ENCODE measurements at places on chromosomes 2 and 18. TPM values are rescaled to one million over a fixed set of nuclear protein-coding genes. Genes with fewer than 3 reads are reported as not detected.
A peak's percentile ranks its signal among the peaks of the same experiment; 100 is the strongest.

- DNase-seq = no peak
Observed at GRCh38 chr2:7966032-7966431, 715.8 kb upstream of the ID2 start.

DNA sequence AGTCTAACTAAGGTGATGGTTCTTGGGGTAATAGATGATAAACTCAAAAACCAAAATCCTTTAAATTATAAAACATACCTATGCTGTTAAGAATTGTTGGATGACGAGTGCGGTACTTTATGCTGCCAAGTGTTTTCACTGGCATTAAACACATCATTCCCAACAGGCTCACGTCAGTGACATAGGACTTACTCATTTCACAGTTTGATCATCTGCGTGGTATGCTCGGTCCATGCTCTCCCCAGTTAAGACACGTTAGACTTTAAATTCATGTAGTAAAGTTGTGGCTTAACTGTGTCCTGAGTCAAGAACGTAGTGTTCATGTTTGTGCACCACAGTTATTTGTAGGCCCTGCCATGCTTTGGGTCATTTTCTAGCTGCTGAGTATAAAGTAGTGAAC, 125.6 kb upstream of the MYT1L start:
- no peak for DNase-seq

Gene BMP10
- 0.48 TPM for total RNA-seq

Gene CABYR
- total RNA-seq = 5.8 TPM

Gene ADGRF3
- 0.48 TPM for total RNA-seq

Gene HOXD9
- total RNA-seq = 1.9 TPM

Gene TEKT4
- total RNA-seq = 1.9 TPM

- no peak for DNase-seq
Observed at GRCh38 chr2:233706720-233707119, 6.0 kb upstream of the UGT1A5 start.

Gene SLC19A3
- total RNA-seq = 6.7 TPM

Gene SOWAHC
- 34.4 TPM for total RNA-seq

Gene ZBTB7C
- total RNA-seq = 1.7 TPM

GRCh38 chr18:32714571-32715148, 58.2 kb downstream of the KLHL14 start:
- peak; percentile 83 for DNase-seq

Gene NFATC1
- 50.8 TPM for total RNA-seq

GRCh38 chr18:45478889-45479288, 136.4 kb upstream of the SLC14A2 start:
- no peak for DNase-seq

DNA sequence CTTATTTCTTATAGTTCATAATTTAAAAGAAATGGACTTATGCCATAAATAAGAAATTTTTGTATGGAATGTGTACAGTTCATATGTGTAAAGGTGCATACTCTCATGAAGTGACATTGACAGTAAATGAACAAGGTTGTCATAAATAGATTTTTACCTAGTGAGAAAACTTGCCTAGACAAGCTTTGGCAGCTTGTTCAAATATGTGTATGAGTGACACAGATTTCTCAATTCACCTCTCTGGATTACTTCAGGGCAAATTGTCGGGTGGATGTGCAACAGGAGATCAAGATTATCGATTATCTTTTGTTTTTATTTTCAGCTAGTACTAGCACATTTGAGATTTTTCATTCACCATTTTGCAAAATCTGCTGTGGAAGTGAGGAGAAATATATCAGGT, 758.1 kb upstream of the ACVR2A start:
- DNase-seq = peak; percentile 38

Gene ANKRD30BL
- total RNA-seq = 1.7 TPM

DNA sequence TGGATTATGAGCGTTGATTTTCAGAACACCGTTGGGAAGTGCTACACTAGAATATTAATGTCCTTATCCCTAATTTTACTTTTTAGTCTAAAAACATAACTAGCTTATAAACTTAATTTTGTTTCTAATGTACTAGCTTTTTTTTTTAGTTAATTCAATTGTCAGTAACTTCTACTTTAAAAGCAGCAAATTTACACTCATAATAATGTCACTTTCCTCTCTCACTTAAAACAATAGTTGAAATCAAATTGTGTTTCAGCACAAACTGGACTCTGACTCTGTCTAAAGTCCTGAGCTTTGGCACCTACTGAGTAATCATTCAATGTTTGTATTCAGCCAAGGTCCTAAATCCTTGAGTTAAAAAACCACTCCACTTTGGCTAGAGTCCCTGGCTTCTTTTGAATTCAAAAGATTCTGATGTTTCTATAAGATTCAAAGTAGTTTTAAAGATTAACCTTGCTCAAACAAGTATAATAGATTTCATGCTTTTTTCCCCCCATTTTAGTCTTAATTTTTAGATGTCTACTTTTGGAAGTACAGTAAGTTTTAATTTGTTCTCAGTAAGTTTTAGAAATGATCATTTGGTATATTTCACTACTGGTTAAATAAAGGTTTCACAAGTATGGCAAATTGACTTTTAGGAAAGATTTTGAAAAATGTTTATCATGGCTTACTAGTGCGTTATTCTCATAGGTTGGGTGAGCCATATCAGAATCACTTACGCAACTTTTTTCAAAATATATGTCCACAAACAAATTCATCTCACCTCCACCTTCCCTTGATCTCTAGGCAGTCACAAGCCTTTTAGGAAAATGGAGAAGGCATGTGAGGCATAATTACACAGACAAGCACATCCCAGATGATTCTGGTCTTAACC, 23.4 kb downstream of the CCNYL1 start:
- DNase-seq = no peak

DNA sequence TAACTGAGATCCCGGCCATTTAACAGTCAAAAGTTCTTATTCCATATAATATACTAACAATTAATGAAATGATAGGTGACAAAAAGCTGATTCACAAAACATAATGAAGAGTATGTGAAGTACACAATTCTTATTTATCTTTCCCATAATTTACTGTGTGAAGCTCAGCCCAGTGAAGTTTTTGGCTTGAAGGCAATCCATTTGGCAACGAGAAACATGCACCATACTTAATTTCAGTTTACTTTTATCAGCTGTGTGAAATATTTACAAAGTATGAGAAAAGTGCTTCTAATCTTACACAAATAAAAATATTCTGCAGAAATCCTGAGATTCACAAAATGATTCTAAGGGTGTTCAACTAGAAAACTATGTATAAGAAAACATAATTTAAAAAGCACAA, 12.3 kb downstream of the FAM98A start:
- DNase-seq = no peak

- DNase-seq = no peak
Observed at GRCh38 chr18:37535968-37536367, 29.6 kb downstream of the CELF4 start.

GRCh38 chr2:86498468-86499260, 57.5 kb downstream of the KDM3A start:
- DNase-seq = no peak

- DNase-seq = no peak
Observed at GRCh38 chr2:197322724-197323720, 12.4 kb upstream of the ANKRD44 start.

Gene ZNF521
- total RNA-seq = 50.6 TPM

DNA sequence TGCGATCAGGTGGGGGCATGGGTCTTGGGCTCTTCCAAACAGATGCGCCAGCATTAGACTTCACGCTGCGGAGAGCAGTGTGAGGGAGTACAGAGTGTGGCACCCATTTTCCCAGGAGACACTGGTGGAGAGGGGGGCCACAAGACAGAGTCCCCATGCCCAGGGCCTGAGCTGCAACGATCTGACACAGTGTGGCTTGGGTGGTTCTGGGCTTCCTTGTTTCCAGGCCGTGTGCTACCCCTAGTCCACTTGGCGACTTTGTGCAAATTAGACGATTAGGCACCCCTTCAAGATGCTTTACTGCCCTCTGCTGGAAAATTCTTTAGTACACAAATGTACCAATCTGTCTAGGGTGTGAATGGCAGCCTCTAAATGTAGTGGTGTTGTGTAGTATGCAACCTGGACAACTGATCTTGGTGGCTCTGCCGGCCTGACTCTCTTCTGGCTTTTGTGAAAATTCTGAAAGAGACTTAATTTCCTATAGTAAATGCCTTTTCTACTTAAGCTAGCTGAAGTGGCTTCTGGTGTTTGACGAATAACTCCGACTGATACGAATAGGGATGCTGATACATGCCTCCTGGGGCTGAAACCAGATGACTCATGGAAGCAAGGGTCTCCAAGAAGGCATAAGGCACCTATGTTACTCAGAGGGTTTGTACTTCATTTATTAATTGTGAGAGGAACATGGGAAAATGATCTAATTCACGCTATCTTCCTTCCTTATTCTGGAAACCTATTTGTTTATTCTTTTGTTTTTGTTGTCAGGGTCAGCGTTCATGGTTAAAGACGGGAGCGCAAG, 92.3 kb upstream of the SMAD2 start:
- peak; percentile 52 for DNase-seq

DNA sequence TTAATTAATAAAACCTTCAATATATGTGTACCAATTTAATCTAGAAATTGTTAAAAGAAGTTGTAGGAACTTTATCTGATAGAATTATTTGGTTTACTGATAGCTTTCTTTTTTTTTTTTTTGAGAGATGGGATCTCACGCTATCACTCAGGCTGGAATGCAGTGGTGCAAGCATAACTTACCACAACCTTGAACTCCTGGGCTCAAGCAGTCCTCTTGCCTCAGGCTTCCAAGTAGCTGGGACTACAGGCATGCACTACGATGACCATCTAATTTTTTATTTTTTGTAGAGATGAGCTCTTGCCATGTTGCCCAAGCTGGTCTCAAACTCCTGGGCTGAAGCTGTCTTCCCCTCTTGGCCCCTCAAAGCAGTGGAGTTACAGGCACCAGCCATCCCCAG, 66.8 kb downstream of the CCDC138 start:
- DNase-seq = no peak

- DNase-seq = no peak
Observed at GRCh38 chr2:210557721-210558120, 1.3 kb downstream of the CPS1 start.

Gene CYP20A1
- 88.1 TPM for total RNA-seq

- no peak for DNase-seq
Observed at GRCh38 chr2:82740527-82740926, 1718.6 kb downstream of the SUCLG1 start.

DNA sequence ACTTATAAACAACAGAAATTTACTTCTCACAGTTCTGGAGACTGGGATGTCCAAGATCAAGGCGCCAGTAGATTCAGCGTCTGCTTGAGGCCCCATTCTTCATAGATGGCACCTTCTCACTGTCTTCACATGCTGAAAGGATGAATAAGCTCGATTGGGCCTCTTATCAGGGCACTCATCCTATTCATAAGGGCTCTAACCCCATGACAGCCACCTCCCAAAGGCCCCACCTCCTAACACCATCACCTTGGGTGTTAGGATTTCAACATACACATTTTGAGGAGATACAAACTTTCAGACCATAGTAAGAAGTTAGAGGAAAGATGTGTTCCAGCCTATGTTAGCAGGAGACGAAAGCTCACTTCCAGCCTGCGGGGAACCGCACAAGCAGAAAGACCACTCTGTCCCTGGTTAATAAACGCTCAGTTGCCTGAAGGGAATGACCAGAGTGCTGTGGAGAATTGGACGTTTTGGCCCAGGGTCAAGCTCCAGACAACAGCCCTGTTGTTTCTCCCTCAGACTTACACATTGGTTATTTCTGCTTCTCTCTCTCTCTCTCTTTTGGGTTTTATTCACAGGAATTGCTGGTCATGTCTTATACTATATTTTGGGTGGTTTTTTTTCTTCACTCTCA, 90.3 kb downstream of the MAPRE2 start:
- DNase-seq = no peak

Gene MBOAT2
- 34.2 TPM for total RNA-seq

Gene FOXI3
- total RNA-seq = 1.7 TPM

Gene DSG1
- 26.5 TPM for total RNA-seq

Gene CKAP2L
- 4.1 TPM for total RNA-seq

Gene TACR1
- 8.2 TPM for total RNA-seq

- DNase-seq = no peak
Observed at GRCh38 chr2:238865744-238866355, 18.0 kb downstream of the TWIST2 start.
